ENCODE measurements at places on chromosomes 11 and 22.

DNA sequence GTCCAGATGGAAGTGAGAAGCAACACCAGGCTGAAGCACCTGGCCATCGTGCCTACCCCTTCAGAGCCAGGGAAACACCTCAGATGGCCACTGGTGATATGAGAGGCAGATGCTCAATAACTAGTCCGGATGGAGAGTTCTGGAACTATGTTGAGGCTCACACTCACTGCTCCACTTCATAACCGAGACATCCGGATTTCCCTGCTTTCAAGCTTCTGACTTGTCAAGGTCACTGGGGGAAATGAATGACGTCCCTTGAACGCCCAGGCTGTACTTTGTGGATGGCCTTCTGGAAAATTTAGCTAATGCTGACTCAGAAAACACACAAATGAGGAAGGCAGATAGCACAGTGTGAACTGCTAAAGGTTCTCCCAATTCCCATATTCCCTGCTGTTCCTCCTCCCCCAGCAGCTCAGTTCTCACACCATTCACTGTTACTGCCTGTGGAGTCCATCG is at the start of gene LYVE1:
Gene LYVE1 (minus strand): TSS at position 180 of the 456 bp plus-strand sequence. CDS start 133 bp downstream, at position 47.
- no peak for DNase-seq

DNA sequence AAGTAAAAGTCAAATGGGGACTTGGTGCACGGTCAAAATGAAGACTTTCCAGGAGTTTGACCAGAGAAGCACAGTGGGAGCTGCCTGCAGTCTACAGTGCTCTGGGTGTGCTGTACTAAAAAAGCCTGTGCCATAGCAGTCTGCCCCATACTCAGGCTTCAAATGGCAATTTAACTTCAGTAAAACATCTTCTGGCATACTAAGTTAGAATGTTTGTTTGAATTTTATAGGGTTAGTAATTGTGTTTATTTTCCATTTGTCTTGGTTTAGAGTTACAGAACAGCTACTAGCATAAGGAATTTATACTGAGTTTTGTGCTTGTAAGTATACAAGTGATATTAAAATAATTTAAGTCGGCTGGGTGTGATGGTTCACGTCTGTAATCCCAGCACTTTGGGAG is 29.3 kb upstream of the LIPT2 start:
- DNase-seq: no peak

DNA sequence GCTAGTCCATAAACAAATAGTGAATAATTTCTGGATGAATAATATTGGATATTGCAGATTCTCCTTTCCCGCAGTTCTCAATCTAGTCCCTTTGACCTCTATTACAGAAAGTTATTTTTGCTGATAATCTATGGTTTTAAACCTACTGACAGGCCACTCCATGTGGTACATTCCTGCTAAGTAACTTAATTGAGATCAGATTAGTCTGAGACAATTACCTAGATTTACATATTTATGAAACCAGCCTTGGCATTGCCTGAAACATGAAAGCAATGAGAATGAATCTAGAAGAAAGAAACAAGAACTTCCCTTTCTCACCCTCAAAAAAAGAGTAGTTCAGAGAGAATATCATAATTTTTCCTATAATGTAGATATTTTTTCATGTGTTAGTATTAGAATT is 964.2 kb downstream of the JRKL start:
- no peak for DNase-seq

- no peak for DNase-seq
Measured at GRCh38 chr11:65499713-65500386, 1.0 kb downstream of the MALAT1 start.

DNA sequence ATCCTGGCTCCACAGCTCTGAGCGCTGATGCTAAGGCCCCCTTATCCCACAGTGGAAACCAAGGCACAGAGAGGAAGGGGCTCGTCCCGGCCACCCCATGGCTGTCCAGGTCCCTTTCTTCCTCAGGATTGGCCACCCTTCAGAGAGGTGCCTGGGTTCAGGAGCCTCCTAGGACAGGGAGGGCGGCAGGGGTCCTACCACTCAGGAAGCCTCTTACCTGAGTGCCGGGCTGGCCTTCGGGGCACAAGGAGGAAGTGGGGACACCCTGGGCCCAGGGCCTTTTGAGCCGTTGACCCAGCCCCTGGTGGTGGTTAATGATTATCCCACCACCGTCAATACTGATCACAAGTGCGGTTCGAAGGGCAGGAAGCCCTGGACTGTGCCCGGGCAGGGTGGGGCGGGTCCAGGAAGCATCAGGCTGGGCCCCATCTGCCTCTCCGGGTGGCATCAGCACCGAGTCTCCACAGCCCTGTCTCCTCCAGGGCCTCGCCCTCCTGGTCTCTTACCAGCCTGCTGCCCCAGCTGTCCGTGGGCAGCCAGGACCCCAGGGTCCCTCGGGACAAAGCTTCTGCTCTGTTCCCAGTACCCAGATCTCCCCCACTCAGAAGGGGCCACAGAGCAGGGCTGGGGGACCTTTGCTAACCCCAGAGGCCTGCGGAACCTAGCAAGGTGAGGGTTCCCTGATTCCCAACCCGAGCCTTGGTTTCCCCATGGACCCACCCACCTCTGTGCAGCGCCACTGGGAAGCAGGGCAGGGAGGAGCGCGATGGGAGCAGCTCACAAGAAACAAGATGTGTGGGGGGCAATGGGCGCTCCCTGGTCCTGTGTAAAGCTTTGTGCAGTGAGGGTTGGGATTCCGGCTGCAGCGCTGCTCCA is 15.0 kb upstream of the EHD1 start:
- no peak for DNase-seq

DNA sequence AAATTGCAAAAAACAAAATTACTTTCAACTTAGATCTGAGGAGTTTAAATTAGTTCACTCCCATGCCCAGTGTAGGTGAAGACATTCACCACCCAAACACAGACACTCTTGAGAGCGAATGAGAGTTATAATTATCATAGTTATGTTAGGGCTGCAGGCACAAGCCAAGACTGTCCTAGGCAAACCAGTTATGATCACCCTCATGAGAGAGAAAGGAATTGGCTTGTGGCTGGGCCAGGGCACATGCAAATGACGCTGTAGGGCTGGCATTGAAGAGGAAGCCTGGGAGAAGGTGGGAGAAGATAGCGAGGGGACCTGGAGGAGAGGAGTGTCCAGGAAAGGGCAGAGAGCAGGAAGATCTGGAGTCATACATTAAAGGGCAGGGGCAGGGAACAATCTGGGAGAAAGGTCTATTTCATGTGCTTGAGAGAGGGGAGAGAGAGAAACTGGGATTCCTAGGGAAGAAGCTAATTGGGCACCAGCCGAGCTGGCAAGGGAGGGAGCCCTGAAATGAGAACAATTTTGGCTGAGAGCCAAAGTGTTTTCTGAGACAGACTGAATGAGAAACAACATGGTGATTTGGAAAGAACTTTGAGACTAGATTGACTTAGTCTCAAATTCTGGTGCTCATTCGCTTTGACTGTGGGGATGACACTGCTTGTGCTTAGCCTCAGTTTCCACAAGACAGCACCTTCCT is 279.9 kb downstream of the KIRREL3 start:
- DNase-seq: no peak

- DNase-seq: no peak
Measured at GRCh38 chr11:128497061-128497775, 90.1 kb downstream of the ETS1 start.

All from GM18507 (cell line).